ENCODE measurements at places on chromosomes 5 and 9. TPM values are rescaled to one million over a fixed set of nuclear protein-coding genes. Genes with fewer than 3 reads are reported as not detected.

CRB2 gene
- total RNA-seq = 0.26 TPM

FOXD4L4 gene
- not detected for total RNA-seq

FOXI1 gene
- total RNA-seq = not detected

SHISAL2B gene
- not detected for total RNA-seq

MEIKIN gene
- total RNA-seq = not detected

ADAMTSL2 gene
- 0.12 TPM for total RNA-seq

PRSS3 gene
- 1.5 TPM for total RNA-seq

RETREG1 gene
- 20.7 TPM for total RNA-seq

SLC6A3 gene
- not detected for total RNA-seq

Data from A172 (cell line).